ENCODE measurements at places on chromosomes 1 and 21.
A peak's percentile ranks its signal among the peaks of the same experiment; 100 is the strongest.

- DNase-seq = no peak
Observed at GRCh38 chr1:153505576-153505975, 30.2 kb downstream of the S100A6 start.

- DNase-seq = no peak
Observed at GRCh38 chr1:107169615-107170014, 28.8 kb downstream of the NTNG1 start.

DNA sequence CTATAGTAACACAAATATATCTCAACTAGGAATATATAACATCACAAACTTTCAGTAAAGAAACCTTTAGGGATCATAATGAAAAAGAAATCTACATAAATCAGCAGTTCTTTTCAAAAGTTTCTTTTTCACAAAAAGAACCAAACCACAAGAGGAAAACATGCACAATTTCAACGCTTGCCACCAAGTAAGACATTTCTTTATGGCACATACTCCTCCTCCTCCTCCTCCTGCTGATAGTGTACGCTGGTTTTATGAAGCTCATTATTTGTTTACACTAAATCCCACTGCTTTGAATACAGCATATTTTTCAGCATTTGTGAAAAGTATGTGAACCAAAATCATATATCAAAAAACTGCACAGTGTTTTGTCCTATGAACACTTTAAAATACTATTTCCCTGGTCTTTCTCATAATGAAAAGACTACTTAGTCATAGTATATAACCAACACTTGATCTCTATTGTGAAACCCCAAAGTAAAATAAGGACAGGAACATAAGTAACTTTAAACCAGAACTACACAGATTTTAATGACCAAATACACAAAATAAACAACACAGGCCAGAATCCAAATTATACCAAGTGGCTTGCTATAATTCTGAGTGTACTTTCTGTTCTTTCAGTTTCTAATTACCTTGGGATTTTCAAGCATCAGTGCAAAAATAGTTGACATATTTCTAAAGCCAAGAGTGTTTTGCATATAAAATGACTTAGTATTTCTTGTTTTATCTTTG lies 184.2 kb downstream of the EIF4G3 start:
- no peak for DNase-seq

- DNase-seq = no peak
Observed at GRCh38 chr1:24403806-24404205, 9.8 kb downstream of the STPG1 start.

DNA sequence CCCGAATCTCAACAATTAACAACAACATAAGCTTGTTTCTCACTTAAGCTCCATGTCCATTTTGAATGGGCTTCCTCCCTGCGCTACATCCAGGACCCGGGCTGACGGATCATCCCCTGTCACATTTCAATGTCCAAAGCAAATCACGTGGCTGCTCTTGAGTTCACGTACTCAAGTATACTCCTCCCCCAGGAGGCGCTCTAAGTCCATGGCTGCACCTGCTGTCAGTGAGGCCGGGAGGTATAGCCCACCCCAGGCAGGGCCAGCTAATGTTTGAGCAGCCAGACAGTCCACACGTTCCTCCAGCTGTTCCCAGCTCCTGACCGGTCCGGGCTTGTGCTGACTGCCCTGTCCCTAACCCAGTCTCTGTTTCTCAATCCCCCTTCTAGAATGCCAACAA lies 220.8 kb downstream of the SLC35F3 start:
- peak; percentile 87 for DNase-seq

DNA sequence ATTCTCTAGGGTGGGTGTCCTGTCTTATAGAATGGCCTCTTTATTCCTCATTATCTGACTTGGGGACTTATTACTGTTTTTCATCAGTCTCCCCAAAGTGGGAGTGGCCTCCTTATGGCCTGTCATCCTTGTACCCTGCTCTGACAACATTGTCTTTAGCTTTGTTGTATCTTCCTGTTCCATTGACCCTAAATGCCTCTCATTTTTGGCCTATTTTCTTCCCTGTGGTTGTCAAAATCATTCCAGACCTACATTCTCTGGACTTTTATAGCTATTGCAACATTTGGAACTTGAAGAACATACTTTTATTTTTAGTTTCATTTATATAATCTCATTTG lies 9.7 kb downstream of the SFT2D2 start:
- DNase-seq = no peak

GRCh38 chr1:60279798-60280197 lies 206.2 kb upstream of the C1orf87 start:
- no peak for DNase-seq

- DNase-seq = no peak
Observed at GRCh38 chr1:242025681-242026080, 26.8 kb upstream of the MAP1LC3C start.

DNA sequence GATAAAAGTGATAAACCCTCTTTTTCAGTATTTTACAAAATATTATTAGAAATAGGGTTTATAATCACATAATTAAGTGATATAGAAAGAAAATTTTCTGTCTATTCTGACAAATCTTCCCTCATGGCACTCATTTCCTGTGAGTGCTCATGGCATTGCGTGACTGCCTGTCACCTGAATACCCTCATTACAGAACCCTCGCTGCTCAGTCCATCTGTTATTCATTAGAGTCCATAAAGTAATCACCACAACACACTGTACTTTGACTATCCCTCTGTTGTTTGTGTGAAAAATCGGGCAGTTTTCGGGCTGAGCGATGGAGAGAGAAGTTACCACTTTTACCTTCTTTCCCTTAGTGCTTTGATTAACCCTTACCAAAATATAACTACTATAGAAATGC lies 100.4 kb upstream of the BRINP3 start:
- DNase-seq = peak; percentile 90

- peak; percentile 91 for DNase-seq
Observed at GRCh38 chr21:32991361-32991760, 34.4 kb upstream of the OLIG2 start.

DNA sequence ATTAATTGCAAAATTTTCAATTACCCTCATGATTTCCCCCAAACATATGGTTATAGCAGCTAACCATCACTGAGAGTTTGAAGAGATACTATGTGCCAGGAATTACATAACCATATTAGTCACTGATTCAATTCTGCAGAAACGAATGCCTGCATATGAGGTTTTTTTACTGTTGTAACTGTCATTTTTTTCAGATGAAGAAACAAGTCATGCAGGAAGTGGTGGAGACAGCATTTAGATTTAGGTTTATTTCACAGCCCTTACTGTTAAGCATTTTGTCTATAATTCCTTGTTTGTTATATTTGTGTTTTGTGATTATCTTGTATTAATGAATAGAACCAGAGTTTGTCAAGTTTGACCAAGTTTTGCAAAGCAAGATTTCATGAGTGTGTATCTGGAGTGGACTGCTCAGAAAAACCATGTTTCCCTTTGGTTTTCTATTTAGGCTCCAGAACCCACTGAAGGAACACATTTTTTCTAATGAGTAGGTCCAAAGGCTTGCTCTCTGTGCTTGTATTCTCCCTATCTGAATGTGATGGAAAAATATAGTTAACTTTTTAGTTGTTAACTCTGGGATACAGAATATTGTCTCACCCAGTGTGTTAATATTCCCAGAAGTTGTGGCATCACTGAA lies 308.5 kb upstream of the ADAMTS5 start:
- no peak for DNase-seq

DNA sequence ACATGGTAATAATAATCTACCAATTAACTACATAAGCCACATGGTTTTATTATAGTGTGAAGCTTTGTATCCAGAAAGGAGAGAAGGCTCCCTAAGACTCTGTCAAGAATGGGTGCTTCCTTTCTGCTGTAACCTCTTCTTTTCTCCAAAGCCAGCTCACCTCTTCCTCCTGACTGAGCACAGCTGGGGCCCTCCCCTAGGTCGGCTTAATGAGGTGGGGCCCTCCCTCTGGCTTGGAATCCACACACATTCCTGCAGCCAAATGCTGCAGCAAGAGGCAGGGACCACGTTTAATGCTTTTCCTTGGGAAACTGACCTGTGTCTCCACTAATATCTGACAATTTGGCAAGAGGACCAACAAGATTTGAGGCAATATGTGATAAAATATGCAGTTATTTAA lies 94.8 kb downstream of the DSCAM start:
- DNase-seq = peak; percentile 23

GRCh38 chr1:64679177-64679576 lies 65.7 kb upstream of the RAVER2 start:
- no peak for DNase-seq

GRCh38 chr1:230509281-230509977 lies 83.3 kb upstream of the PGBD5 start:
- peak; percentile 45 for DNase-seq

DNA sequence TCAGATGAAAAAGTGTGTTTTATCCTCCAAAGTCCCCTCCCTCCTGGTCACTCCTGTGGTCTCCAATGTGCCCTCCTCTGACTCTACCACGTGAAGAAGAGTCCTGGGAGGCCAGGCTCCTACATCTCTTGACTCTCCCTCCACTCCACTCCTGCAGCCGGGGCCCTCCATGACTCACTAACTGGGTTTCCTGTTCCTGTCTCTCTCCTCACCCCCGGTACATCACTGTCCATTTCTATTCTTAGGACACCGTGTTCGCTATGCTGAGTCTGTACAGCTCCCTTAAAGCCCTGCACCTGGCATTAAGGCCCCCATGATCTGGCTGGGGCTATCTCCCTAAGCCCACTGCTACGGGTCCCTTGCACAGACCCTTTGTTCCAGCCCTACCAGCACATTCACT lies 93.4 kb downstream of the BCAR3 start:
- no peak for DNase-seq

GRCh38 chr1:44784094-44785028 lies 3.6 kb downstream of the BEST4 start:
- peak; percentile 28 for DNase-seq

GRCh38 chr1:8371372-8371991 lies 53.6 kb downstream of the SLC45A1 start:
- DNase-seq = no peak

DNA sequence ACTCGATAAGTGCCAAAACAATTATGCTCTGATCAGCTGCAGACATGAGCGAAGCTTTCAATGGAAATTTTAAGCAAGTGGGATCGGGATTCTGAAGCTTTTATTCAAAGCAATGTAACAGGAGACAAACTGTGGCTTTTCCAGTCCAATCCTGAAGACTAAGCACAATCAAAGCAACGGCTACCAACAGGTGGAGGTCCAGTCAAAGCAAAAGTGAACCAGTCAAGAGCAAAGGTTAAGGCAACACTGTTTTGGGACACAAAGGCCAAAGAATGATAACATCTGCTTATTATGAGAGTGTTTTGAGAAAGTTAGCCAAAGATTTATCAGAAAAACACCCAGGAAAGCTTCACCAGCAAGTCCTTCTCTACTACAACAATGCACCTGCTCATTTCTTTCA lies 170.1 kb downstream of the SEC16B start:
- DNase-seq = no peak

DNA sequence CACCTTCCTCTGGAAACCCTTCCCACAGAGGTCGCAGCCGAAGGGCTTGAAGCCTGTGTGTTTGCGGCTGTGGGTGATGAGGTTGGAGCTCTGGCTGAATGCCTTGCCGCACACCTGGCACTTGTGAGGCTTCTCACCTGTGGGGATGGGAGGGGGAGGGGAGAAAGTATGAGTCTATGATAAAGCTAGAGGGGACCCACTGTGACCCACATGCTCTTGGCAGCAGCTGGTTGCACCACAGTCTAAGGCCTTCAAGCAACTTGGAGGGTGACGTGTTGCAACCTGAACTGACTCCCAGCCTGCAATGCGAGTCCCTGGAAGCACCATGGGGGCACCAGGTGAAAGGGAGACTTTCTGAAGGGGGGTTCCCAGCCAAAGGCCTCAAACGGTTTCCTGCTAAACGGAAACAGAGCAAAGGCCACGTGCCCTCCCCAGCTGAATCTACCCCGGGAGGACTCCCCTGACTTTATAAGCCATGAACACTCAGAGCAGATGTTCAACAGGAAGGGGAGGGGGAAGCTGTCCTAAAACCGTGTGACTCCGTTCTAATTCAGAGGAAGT lies 10.6 kb downstream of the GFI1 start:
- DNase-seq = peak; percentile 72

DNA sequence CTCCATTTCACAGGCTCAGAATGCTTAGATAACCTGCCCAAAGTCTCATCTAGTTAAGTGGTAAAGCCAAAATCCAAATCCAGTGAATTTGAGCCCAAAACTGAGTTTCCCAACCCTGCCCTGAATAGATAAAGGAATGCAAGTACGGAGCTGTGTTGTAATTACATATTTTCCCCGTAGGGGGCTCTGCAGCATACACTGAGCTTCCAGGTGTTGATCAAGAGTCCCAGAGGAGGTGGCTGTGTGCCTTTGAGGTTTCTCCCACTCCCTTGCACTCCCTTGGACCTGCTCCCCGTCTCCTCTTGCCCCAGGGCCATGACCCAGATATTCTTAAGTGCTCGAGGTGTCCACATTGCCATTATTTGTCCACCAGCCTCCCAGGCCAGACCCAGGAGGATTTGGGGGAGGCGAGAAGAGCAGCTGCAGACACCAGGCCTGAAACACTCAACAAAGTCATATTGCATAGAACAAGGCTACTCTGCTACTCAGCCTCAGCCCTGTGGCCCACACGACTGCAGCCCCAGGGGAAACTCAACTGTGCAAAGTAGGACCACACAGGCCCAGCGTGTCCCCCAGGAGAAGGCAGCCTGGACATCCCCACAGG lies 18.4 kb upstream of the LY9 start:
- peak; percentile 19 for DNase-seq

- DNase-seq = no peak
Observed at GRCh38 chr1:183871142-183871541, 66.2 kb downstream of the RGL1 start.

DNA sequence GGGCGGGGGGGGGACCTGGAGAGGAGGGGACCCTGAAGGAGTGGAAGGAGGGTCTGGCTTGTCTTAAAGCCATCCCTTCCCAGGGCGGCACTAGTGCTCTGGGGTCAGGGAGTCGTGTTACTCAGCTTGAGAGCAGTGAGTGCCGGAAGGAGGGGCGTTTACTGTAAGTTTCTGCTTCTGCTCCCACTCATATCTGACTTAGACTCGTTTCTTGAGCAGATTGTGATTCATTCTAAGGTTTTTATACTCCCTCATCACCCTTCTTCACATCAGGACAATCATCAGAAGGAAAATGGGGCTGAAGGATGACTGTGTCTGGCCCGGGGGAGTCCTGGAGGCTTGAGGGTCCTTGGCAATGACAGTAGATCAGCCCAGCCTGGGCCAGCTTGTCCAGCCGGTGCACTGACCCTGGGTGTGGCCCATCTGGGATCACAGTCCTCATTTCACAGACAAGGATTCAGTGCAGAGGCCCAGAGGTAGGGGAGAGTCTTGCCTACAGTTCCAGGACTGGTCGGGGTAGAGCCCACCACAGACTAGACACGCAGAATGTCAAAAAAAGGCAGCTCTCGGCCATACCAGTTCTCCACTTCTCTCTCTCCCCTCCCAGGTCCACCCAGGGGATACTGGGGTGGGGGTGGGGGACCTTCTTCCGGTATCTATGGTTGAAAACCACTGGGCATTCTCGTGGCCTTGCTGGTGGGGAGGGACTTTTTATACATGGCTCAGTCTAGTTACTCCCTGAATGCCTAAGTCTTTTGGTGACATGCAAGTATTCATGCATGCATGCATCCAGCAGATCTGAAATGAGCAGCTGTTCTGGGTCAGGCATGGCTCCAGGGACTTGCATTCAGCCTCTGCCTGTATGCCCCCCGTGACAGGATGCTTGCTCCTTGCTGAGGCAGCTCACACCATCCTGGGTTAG lies 5.1 kb downstream of the TNFRSF8 start:
- DNase-seq = no peak

Data from NCI-H524 (cell line).